Pancreas (tissue), 10 donors: ENCODE measurements at places on chromosomes 12 and 14. TPM values are rescaled to one million over a fixed set of nuclear protein-coding genes. Genes with fewer than 3 reads are reported as not detected.

GRCh38 chr12:98439981-98440581, 75.3 kb upstream of the TMPO start:
- no peak for DNase-seq
- H3K36me3 ChIP-seq: no peaks in the 10 kb centered on the region
- H3K4me3 ChIP-seq: no peak overlapping the region
- H3K27ac ChIP-seq: peak overlapping the region; percentile 56

- H3K4me3 ChIP-seq: no peak overlapping the region
- H3K36me3 ChIP-seq: no peaks in the 10 kb centered on the region
- peak overlapping the region; percentile 50 for H3K27ac ChIP-seq
Observed at GRCh38 chr14:93073910-93074769, 41.6 kb downstream of the ITPK1 start.

- H3K4me3 ChIP-seq: no peak overlapping the region
- no peaks in the 10 kb centered on the region for H3K36me3 ChIP-seq
- no peak for DNase-seq
Observed at GRCh38 chr12:25480145-25480544, 72.9 kb downstream of the LMNTD1 start.

- H3K27me3 ChIP-seq: no peaks in the 10 kb centered on the region
- H3K36me3 ChIP-seq: no peaks in the 10 kb centered on the region
- no peak overlapping the region for H3K4me3 ChIP-seq
- H3K27ac ChIP-seq: no peak overlapping the region
Observed at GRCh38 chr12:107660235-107660634, 25.4 kb upstream of the PWP1 start.

DNA sequence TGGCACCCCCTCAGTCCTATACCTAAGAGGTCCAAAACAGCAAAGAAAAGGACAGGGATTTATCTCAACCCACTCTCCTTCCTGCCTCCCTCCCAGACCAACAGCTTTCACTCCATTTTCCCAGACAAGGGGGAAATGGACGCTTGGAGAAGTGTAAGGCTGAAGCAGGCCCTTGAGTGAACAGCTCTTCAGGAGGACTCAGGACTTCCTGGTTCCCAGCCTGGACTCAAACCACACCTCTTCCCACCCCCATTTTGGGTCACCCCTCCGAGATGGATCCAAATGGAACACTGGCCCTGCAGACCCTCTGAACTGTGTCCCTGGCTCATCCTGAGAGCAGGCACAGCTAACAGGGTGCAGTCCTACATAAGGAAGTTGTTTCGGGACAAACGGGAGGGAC, 2.7 kb downstream of the KMT2D start:
- no peaks in the 10 kb centered on the region for H3K36me3 ChIP-seq
- no peaks in the 10 kb centered on the region for H3K27me3 ChIP-seq
- H3K4me3 ChIP-seq: peak overlapping the region; percentile 99
- peak; percentile 46 for DNase-seq
- peaks cover 9% of the 10 kb centered on the region for H3K4me1 ChIP-seq
- H3K27ac ChIP-seq: no peak overlapping the region

- peaks cover 23% of the 10 kb centered on the region for H3K27me3 ChIP-seq
- H3K4me3 ChIP-seq: no peak overlapping the region
- peak; percentile 28 for DNase-seq
- no peaks in the 10 kb centered on the region for H3K4me1 ChIP-seq
- no peak overlapping the region for H3K27ac ChIP-seq
- H3K36me3 ChIP-seq: no peaks in the 10 kb centered on the region
Observed at GRCh38 chr14:101562659-101563351, 1.5 kb downstream of the DIO3 start.

DNA sequence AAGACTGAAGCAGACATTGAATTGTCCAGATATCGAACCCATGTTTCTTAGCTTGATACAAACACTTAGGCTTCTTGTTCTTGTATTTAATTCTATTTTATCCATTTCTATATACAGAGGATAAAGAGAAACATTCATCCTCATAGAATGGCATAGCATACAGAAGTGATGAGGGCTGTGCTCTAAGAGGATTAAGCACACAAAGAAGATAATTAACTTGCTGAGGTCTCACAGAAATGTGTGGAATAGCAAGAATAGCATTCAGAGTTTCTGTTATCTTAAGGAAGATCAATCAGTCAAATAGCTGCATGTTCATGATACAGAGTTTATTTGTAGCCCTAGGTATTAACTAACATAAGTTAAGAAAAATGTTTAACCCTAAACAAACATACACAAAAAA, 27.3 kb upstream of the STRAP start:
- H3K36me3 ChIP-seq: no peaks in the 10 kb centered on the region
- H3K4me3 ChIP-seq: no peak overlapping the region
- no peaks in the 10 kb centered on the region for H3K27me3 ChIP-seq
- H3K27ac ChIP-seq: no peak overlapping the region
- no peaks in the 10 kb centered on the region for H3K4me1 ChIP-seq

DNA sequence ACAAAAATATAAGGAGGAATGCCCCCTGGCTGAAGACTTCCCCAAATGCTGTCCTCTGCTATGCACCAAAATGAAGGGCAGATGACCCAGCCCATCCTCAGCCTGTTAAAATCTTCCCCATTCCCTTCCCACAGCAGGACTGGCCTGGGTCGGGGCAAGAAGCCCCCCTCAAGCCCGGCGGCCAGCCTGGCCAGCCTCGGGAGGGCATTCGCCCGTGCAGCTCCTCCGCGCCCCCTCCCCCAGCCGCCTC, 413 bp downstream of the RARG start:
- H3K4me3 ChIP-seq: peak overlapping the region; percentile 54
- no peaks in the 10 kb centered on the region for H3K4me1 ChIP-seq
- DNase-seq: no peak
- H3K27ac ChIP-seq: peak overlapping the region; percentile 62
- no peaks in the 10 kb centered on the region for H3K36me3 ChIP-seq

DNA sequence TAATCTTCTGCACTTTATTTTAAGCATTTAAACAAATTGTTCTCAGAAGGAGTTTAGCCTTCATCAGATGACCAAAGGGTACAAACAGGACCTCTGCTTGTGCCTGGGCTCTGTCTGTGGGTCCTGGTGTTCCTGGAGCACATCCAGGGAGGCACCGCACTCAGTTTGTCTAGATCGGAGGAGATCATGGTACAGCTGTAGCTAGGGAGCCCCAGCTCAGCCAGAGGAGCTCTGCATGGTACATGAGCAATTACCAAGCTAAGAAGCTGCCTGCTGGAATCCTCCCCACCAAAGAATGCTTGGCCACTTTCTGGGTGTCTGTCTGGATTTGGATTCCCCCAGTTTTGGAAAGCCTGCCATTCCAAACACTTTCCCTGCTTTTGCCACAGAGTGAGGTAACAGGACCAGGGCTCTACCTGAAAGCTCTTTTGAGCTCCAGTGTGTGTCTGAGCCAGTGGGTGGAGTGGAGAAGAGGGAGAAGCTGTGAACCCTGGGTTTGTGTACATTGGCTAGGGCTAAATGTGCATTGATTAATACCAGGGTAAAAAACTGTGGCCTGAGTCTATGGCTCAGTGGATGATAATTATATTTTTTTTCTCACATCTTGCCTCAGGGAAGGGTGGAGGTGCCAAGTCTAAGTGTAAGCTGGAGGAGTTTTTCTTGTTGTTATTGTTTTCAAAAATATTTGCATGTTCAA, 163.7 kb upstream of the IGF1 start:
- no peak overlapping the region for H3K27ac ChIP-seq
- H3K27me3 ChIP-seq: no peaks in the 10 kb centered on the region
- H3K4me3 ChIP-seq: no peak overlapping the region
- H3K4me1 ChIP-seq: no peaks in the 10 kb centered on the region
- no peak for DNase-seq

GRCh38 chr12:82600379-82600778, 86.3 kb upstream of the TMTC2 start:
- no peak overlapping the region for H3K4me3 ChIP-seq
- no peaks in the 10 kb centered on the region for H3K36me3 ChIP-seq
- H3K4me1 ChIP-seq: no peaks in the 10 kb centered on the region
- no peak overlapping the region for H3K27ac ChIP-seq
- H3K27me3 ChIP-seq: no peaks in the 10 kb centered on the region
- no peak for DNase-seq

DNA sequence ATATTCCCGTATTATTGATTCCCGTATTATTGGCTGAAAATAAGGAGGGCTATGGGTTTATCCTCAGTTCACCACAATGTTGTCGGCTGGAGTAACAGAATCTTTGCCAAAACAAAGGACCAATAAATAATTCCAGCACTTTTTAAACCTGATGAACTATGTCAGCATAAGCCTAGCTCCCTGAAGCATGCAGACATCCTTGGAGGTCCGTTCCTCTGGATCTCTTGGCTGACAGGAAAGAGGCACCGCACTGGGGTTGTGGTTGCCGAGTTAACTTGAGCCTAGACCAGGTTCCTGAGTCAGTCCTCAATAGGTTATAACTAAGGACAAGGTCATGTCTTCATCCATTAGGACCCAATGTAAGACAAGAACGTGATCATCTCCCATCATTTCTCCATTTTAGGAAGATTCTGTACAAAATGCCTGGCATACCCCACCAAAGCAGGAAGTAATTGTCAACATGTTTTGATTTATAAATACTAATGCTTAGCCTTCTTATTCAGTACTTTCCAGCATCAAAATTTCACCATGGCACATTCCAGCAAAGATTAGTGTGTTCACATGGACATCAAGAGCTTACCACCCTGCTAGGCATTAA, 36.6 kb downstream of the NID2 start:
- no peak overlapping the region for H3K4me3 ChIP-seq
- H3K36me3 ChIP-seq: no peaks in the 10 kb centered on the region
- no peaks in the 10 kb centered on the region for H3K4me1 ChIP-seq
- H3K27me3 ChIP-seq: no peaks in the 10 kb centered on the region

DNA sequence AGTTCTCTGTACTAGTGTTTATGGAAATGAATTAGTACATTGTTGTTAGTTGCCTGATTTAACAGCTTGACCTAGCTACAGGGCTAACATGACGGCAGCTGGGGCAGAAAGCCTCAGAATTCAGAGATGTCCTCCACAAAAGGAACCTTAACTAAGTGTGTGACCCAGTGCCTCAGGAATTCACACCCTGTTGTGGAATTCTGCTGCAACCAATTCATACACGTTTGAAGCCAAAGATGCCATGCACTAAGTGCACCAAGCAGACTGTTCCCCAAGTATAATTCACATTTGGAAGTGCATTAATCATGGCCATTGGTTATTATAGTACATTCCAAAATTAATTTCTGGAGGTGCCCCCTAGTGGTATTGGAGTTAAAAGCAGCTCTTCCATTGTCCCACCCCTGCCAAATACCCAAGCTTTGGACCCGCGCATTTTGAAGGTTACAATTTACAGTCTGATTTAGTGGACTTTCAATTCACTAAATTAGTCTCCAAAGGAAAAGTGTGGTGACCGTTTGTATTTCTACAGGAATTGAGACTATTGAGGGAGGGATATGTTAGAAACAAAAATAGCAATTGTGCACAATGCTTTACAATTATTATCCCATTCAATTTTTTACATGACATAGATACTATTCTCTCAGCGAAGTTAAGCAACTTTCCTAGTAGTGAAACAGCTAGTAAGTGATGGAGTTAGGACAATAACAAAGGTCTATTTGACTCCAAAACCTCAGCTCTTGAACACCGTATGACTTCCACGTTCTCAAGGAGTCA, 85.9 kb downstream of the PAX9 start:
- no peak overlapping the region for H3K4me3 ChIP-seq
- DNase-seq: no peak
- no peaks in the 10 kb centered on the region for H3K27me3 ChIP-seq

DNA sequence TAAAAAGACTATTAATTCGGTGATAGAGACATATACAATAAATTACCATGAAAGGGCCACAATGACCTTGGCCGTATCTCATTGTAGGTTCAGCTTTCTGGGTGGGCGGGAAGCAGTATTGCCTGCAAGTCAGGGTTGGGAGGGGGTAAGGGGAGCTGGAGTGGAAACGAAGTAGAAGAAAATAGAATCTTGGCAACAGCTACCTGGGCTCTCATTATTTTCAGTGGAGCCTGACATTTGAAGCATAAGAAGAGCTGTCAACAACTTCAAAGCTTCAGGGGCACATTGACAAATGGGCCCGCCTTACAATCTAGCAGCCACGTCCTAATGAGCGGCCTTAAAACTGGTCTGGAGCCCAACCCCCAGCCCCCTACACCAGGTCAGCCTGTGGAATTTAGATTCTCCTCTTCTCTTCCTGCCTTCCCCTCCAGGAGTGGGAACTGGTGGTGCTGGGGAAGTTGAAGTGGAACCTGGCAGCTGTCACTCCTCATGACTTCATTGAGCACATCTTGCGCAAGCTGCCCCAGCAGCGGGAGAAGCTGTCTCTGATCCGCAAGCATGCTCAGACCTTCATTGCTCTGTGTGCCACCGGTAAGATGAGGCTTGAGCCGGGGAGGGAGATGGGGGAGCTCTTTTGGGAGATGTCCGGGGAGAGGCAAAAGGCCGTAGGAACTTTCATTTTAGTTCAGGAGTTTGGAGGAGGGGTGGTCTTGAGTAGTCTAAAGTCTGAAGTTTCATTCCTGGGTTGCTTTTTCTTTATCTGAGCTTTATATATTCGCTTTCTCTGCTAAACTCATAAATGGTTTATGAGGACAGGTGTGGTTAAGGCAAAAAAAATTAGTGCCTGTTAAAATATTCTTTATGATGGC, 5.0 kb downstream of the CCND2 start:
- no peaks in the 10 kb centered on the region for H3K27me3 ChIP-seq
- no peak overlapping the region for H3K27ac ChIP-seq
- peaks cover 4% of the 10 kb centered on the region for H3K4me1 ChIP-seq
- H3K36me3 ChIP-seq: peaks cover 7% of the 10 kb centered on the region
- H3K4me3 ChIP-seq: no peak overlapping the region

GRCh38 chr12:42593874-42594273, 4.3 kb upstream of the PRICKLE1 start:
- H3K36me3 ChIP-seq: no peaks in the 10 kb centered on the region
- H3K27me3 ChIP-seq: no peaks in the 10 kb centered on the region
- DNase-seq: no peak
- no peak overlapping the region for H3K4me3 ChIP-seq
- H3K27ac ChIP-seq: no peak overlapping the region
- H3K4me1 ChIP-seq: no peaks in the 10 kb centered on the region

GRCh38 chr12:26133521-26133920, 8.7 kb upstream of the BHLHE41 start:
- no peak overlapping the region for H3K4me3 ChIP-seq
- H3K36me3 ChIP-seq: no peaks in the 10 kb centered on the region
- H3K4me1 ChIP-seq: no peaks in the 10 kb centered on the region
- no peak overlapping the region for H3K27ac ChIP-seq
- no peaks in the 10 kb centered on the region for H3K27me3 ChIP-seq
- DNase-seq: no peak

GRCh38 chr14:60905923-60906322, 75.0 kb downstream of the TRMT5 start:
- H3K27ac ChIP-seq: no peak overlapping the region
- DNase-seq: no peak
- no peaks in the 10 kb centered on the region for H3K4me1 ChIP-seq
- H3K36me3 ChIP-seq: no peaks in the 10 kb centered on the region
- no peak overlapping the region for H3K4me3 ChIP-seq

- H3K36me3 ChIP-seq: no peaks in the 10 kb centered on the region
- H3K27me3 ChIP-seq: no peaks in the 10 kb centered on the region
- DNase-seq: peak; percentile 93
- peaks cover 12% of the 10 kb centered on the region for H3K4me1 ChIP-seq
Observed at GRCh38 chr12:109995686-109996482, at the start of gene GIT2. Gene GIT2 (minus strand): TSS chr12:109996368. CDS start chr12:109996224, 144 bp downstream.

RNASE9 gene
- not detected for total RNA-seq

TMEM233 gene
- total RNA-seq: 0.06 TPM

MYF5 gene
- not detected for total RNA-seq

ZNF385A gene
- 6.6 TPM for total RNA-seq

KRT75 gene
- not detected for total RNA-seq

PLEKHA5 gene
- 18.5 TPM for total RNA-seq

SPIC gene
- not detected for total RNA-seq

SDR9C7 gene
- not detected for total RNA-seq

KLRD1 gene
- 1.0 TPM for total RNA-seq

ASCL1 gene
- 0.04 TPM for total RNA-seq

MED13L gene
- total RNA-seq: 50.6 TPM

CFAP73 gene
- total RNA-seq: 0.22 TPM

CISTR gene
- total RNA-seq: not detected

HOXC12 gene
- not detected for total RNA-seq
